ENCODE measurements at places on chromosomes 1 and 21. TPM values are rescaled to one million over a fixed set of nuclear protein-coding genes. Genes with fewer than 3 reads are reported as not detected.

CYP4B1 gene
- 7.5 TPM for polyA plus RNA-seq

NPPA gene
- polyA plus RNA-seq, result 45,715 TPM

RCC1 gene
- polyA plus RNA-seq, result 4.1 TPM

GBP5 gene
- polyA plus RNA-seq, result 0.48 TPM

AXDND1 gene
- not detected for polyA plus RNA-seq

All from right cardiac atrium (tissue), 5 donors.